SHP77 treated with DMSO at 0.1 percent for 48 hours (cell line): ENCODE measurements at places on chromosomes 2 and 18.

GRCh38 chr2:231710799-231711676 lies 2.7 kb downstream of the PTMA start:
- DNase-seq: no peak

- no peak for DNase-seq
Observed at GRCh38 chr2:178891265-178891958, 84.2 kb upstream of the TTN start.

GRCh38 chr18:33720133-33720532 lies 142.1 kb downstream of the ASXL3 start:
- no peak for DNase-seq

GRCh38 chr2:25176541-25177181 lies 8.3 kb upstream of the POMC start:
- no peak for DNase-seq

GRCh38 chr2:46053564-46053963 lies 243.6 kb upstream of the EPAS1 start:
- DNase-seq: no peak

- no peak for DNase-seq
Observed at GRCh38 chr2:112170495-112170894, 32.3 kb downstream of the FBLN7 start.
